ENCODE measurements at places on chromosomes 4 and X.
A peak's percentile ranks its signal among the peaks of the same experiment; 100 is the strongest.

- peak; percentile 30 for DNase-seq
Measured at GRCh38 chr4:40552536-40552935, 77.1 kb downstream of the RBM47 start.

- DNase-seq: no peak
Measured at GRCh38 chr4:109574931-109575804, 15.1 kb downstream of the MCUB start.

DNA sequence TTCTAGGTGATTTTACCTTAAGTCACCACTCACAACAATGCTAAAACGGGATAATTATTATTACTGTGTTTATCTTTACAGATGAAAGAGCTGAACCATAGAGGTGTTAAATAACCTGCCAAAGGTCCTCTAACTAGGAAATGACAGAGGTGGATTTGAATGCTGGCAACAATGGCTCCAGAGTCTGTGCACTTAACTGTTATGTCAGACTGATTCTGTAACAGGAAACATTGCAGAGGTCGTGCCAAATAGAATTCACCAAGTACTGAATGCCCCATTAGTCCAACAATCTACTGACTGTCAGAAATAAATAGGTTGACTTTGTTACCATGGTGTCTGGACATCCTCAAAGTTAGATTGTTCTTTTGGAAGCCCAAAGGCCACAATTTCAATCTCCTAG, 20.9 kb upstream of the USP27X start:
- DNase-seq: no peak

- no peak for DNase-seq
Measured at GRCh38 chr4:165351359-165352130, 24.1 kb downstream of the MSMO1 start.

DNA sequence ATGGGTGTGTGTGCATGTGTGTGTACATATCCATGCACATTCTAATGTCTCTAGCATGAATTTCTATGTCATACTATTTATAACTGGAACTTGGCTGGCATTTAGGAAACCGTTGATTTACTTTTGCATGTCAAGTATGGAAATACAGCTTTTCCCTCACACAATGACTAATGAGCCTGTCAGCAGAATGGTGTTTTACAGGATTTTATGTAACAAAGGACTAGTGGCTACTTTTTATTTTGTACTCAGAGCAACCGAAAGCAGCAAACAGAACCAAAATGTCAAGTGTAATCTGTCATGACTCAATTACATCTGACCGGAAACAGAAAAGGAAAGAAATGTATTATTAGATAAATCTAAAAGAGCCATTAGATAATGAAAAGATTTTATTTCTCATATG, 1911.5 kb upstream of the AGA start:
- no peak for DNase-seq

- DNase-seq: peak; percentile 31
Measured at GRCh38 chr4:26779674-26780073, 81.0 kb upstream of the STIM2 start.

DNA sequence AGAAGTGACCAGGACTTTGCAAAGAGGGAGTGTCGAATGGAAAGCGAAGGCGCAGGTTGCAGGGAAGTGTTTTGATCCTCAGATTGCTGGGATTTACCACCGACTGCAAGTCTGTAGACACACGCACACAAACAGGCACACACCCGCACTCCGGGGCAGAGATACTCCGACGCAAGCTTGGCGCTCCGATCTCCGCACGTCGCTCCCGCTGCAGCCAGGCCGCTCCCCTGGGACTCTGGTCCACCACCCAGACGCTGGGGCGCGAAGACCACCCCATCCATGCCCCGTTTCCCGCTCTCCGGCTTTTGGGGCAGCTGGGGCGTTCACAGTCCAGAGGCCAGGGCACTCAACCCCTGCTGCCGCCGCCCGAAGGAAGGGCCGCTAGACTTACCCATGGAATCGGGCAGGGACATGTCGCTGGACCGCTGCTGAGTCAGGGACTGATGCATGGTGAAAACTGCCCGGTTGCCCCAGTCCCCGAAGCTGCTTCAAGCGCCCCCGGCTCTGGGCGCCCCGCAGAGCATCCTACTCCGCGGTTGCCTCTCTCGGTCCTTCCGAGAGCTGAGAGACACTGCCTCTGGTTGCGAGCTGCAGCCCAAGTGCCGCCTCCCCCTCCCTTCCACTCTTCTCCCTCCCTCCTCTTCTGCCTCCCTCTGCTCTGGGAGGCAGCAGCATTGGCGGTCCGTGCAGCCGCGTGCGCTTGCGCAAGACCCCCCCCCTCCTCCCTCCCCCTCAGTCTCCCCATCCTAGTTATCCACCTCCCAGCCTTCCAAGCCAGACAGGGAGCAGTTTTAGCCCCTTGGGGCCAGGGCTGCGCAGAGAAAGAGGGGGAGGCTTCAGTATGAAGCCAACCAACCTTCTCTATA, at the start of gene TMEM255A:
TMEM255A (minus strand) TSS at position 601 of the 866 bp plus-strand sequence; CDS start at position 449, 152 bp downstream.
- DNase-seq: no peak

- no peak for DNase-seq
Measured at GRCh38 chr4:78512357-78512920, 39.1 kb upstream of the ANXA3 start.

DNA sequence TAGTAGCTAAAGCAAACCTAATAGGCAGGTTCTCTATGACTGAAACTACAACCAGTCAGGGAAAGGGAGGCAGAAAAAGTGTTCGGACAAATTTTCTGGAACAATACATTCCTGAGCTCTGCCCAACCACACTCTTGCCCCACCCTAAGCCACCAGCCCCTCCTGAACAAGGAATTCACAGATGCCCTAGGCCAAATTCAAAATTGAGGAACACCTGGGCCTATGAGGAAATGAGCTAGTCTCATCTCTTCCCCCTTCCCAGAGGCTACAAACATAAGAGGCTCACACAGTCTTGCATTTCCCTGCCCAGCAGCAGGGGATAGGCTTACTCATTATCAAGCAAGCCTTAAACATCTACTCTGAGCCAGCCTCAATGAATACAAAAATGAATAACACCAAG, 284.7 kb downstream of the ZNF674 start:
- DNase-seq: peak; percentile 72

GRCh38 chrX:39532761-39533160, 565.0 kb downstream of the BCOR start:
- no peak for DNase-seq

- no peak for DNase-seq
Measured at GRCh38 chr4:40316333-40316781, 18.8 kb upstream of the CHRNA9 start.
